ENCODE measurements at places on chromosomes 5 and 9. TPM values are rescaled to one million over a fixed set of nuclear protein-coding genes. Genes with fewer than 3 reads are reported as not detected.

Gene MLANA
- not detected for total RNA-seq

Gene MCTP1
- total RNA-seq = not detected

- no peak overlapping the region for H3K4me3 ChIP-seq
- no peaks in the 10 kb centered on the region for H3K36me3 ChIP-seq
- H3K4me1 ChIP-seq = peaks cover 6% of the 10 kb centered on the region
- H3K27ac ChIP-seq = no peak overlapping the region
Observed at GRCh38 chr5:10491673-10492026, 50.0 kb downstream of the ROPN1L start.

GRCh38 chr5:67549947-67550346, 353.3 kb upstream of the CD180 start:
- H3K27ac ChIP-seq = no peak overlapping the region
- no peaks in the 10 kb centered on the region for H3K27me3 ChIP-seq
- H3K4me3 ChIP-seq = no peak overlapping the region
- DNase-seq = no peak

DNA sequence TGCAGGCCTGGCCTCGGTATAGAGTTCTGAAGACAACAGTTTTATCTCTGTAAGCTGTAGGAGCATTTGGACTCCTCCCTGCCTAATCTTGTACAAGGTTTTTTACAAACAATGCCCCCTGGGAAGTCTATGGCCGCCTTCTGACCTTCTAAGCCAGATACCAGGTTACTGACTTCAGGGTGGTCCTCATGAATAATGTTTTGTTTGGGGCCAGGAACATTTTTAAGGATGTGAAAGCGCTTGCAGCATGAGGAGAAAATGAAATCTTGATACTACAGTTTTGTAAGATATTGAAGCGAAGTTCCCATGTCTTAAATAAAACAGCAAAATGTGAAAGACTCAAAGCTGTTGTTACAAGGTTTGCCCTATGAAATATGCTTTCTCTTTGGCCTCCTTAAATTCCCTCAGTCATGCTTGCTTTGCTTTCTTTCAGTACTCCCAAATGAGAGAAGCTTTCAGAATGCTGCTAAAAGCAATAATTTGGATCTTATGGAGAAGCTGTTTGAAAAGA, 5.2 kb downstream of the ANKDD1B start:
- no peaks in the 10 kb centered on the region for H3K27me3 ChIP-seq
- H3K27ac ChIP-seq = no peak overlapping the region
- H3K36me3 ChIP-seq = no peaks in the 10 kb centered on the region
- H3K4me1 ChIP-seq = no peaks in the 10 kb centered on the region
- no peak for DNase-seq

Gene PKN3
- total RNA-seq = 1.6 TPM

Gene OR1Q1
- not detected for total RNA-seq

GRCh38 chr9:133729617-133730281, 8.4 kb downstream of the SARDH start:
- H3K4me1 ChIP-seq = no peaks in the 10 kb centered on the region
- peaks cover 1% of the 10 kb centered on the region for H3K27me3 ChIP-seq
- no peak overlapping the region for H3K4me3 ChIP-seq
- no peak overlapping the region for H3K27ac ChIP-seq
- no peaks in the 10 kb centered on the region for H3K36me3 ChIP-seq

Gene GPX3
- 0.28 TPM for total RNA-seq

GRCh38 chr5:20678386-20678785, 690.4 kb upstream of the CDH18 start:
- H3K27ac ChIP-seq = no peak overlapping the region
- no peaks in the 10 kb centered on the region for H3K4me1 ChIP-seq
- H3K36me3 ChIP-seq = no peaks in the 10 kb centered on the region
- H3K4me3 ChIP-seq = no peak overlapping the region
- H3K27me3 ChIP-seq = no peaks in the 10 kb centered on the region
- DNase-seq = no peak

Gene WDR38
- not detected for total RNA-seq

DNA sequence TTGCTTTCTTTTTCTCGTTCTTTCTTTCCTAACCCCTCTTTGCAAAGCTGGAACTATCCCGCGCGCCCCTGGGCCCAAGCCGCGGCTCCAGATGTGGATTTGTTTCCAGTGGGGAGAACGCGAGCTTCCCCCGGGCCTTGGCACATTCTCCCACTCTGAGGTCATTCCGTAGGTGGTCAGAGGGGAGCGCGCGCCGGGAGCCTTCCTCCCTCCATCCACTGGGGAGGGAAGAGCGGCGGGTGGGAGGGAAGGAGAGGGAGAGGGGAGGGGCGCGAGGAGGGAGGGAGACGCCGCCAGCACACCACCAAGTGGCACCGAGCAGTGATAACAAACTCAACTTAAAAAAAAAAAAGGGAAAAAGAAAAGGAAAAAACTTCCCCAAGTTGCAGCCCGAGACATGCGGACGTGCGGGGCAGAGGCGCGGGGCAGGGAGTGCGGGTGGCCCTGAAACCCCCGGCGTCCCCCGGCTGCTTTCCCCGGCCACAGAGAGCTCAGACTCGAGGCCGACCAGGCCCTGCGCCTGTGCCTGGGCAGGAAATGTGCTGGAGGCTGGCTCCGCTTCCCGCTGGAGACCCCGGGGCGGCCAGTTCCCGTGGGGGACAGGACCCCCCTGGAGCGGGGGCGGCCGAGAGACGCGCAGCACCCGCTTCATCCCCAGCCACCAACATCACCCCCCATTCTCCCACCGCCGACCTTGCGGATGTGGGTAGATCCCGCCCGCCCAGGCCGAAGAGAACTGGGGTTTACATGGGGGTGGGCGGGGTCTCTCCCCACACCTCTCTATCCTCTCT, 3.1 kb downstream of the IER5L start:
- H3K4me3 ChIP-seq = peak overlapping the region; percentile 89
- DNase-seq = peak; percentile 90
- H3K27ac ChIP-seq = peak overlapping the region; percentile 97
- peaks cover 20% of the 10 kb centered on the region for H3K4me1 ChIP-seq
- no peaks in the 10 kb centered on the region for H3K27me3 ChIP-seq

Gene IFNA21
- total RNA-seq = not detected
